ENCODE measurements at places on chromosomes 5 and 9.

- DNase-seq = no peak
Measured at GRCh38 chr5:147339313-147339712, 104.5 kb downstream of the STK32A start.

DNA sequence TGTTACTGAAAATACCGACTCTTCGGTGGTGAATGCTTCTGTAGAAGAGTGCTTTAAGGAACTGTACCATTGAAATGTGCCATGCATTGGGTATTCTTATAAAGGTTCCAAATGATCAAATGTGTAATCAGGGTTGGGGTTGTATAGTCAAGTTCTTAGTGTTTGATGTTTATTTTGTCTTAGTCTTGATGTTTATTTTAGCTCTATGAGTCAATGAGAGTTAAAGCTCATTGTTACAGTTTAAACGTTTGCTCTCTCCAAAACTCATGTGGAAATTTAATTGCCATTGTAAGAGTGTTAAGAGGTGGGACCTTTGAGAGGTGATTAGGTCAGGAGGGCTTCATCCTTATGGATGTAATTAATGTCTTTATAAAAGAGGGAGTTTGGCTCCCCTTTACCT is 153.0 kb downstream of the FER start:
- no peak for DNase-seq

- no peak for DNase-seq
Measured at GRCh38 chr5:40273936-40274335, 405.8 kb upstream of the PTGER4 start.

DNA sequence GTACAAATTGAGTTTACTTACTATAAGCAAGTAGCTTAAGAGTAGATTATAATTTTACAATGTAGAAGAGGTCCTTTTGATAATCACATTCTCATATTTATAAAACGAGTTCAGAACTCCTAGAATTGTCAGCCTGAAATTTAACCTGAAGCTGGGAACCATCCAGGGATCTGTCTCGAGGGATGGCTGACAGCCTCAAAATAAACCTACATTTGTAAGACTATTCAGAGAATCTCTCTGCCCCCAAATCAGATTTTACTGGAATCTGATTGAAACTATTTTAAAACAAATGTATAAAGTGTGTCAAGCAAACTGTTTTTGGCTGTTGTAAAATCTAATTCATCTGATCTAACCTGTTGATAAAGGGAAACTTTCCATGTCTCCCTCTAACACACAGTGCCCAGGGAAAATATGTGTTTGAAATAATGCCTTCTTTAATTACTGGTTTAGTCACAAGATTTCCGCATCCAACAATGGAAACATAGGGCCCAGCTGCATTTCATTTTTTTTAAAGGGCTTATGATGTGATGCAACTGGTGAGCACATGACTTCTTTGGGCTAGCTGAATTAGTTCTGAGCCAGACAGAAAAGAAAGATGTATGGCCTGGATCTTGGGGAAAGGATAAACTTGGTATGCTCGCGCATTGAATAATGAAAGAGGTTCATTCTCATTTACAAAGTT is 30.3 kb downstream of the SLC25A46 start:
- no peak for DNase-seq

- DNase-seq = no peak
Measured at GRCh38 chr5:150399524-150400211, 13.0 kb downstream of the CD74 start.

- no peak for DNase-seq
Measured at GRCh38 chr5:161299053-161299452, 247.5 kb downstream of the GABRB2 start.
